Left colon (tissue), 2 donors: ENCODE measurements at places on chromosomes 3 and 15.

DNA sequence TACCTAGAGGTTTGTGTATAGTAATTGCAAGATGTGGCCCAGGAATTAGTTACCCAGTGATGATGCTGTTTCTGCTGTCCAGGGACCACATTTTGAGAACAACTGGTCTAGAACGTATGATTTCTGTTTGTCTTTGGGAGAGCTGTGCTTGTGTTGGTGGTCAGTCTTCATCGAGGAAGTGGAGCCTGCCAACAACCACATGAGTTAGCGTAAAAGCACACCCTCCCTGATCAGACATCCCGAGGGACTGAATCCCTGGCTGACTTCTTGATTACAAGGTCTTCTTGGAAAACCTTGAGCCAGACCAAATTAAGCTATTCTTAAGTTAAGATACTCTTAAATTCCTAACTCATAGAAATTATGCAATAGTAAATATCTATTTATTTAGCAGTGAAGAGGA is 81.7 kb upstream of the ZPLD1 start:
- DNase-seq = no peak

- DNase-seq = no peak
Measured at GRCh38 chr3:40230382-40230781, 79.1 kb upstream of the EIF1B start.

GRCh38 chr3:128449111-128449638 is 17.5 kb downstream of the DNAJB8 start:
- no peak for DNase-seq

DNA sequence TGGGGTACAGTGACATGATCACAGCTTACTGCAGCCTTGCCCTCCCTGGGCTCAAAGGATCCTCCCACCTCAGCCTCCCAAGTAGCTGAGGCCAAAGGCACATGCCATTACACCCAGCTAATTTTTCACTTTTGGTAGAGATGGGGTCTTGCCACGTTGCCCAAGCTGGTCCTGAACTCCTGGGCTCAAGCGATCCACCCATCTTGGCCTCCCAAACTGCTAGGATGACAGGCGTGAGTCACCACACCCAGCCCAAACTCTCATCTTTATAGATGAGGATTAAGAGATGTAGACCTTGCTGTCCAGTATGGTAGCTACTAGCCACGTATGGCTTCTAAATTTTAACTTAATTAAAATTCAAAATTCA is 4.4 kb upstream of the ABHD5 start:
- DNase-seq = no peak

GRCh38 chr15:71336671-71337070 is 221.4 kb downstream of the THSD4 start:
- no peak for DNase-seq

DNA sequence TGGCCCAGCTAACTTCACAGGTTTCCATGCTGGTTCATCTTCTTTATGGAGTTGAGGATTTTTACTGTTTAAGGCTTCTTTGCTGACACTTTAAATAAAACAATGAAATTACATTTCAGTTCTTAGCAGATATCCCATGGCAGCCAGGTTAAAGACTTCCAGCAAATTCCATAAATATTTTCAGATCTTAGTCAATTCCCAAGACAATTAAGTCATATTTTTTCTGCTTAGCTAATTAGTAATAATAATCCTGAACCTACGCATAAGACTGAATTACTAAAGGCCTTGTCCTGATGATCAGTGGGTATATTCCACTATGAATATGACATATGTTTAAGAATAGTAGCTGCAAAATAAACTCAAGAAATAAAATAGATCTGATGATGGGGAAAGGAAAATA is 83.3 kb downstream of the NR2E3 start:
- DNase-seq = no peak

DNA sequence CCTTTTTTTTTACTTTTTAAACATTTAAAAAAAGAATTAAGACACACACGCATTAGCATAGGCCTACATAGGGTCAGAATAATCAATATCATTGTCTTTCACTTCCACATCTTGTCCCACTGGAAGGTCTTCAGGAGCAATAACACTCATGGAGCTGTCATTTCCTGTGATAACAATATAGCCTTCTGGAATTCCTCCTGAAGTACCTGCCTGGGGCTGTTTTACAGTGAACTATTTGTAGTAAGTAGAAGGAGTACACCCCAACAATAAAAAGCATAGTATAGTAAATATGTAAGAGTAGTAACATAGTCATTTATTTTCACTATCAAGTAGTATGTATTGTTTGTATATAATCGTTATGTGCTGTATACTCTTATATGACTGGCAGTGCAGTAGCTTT is 19.5 kb upstream of the CLDN18 start:
- DNase-seq = no peak

DNA sequence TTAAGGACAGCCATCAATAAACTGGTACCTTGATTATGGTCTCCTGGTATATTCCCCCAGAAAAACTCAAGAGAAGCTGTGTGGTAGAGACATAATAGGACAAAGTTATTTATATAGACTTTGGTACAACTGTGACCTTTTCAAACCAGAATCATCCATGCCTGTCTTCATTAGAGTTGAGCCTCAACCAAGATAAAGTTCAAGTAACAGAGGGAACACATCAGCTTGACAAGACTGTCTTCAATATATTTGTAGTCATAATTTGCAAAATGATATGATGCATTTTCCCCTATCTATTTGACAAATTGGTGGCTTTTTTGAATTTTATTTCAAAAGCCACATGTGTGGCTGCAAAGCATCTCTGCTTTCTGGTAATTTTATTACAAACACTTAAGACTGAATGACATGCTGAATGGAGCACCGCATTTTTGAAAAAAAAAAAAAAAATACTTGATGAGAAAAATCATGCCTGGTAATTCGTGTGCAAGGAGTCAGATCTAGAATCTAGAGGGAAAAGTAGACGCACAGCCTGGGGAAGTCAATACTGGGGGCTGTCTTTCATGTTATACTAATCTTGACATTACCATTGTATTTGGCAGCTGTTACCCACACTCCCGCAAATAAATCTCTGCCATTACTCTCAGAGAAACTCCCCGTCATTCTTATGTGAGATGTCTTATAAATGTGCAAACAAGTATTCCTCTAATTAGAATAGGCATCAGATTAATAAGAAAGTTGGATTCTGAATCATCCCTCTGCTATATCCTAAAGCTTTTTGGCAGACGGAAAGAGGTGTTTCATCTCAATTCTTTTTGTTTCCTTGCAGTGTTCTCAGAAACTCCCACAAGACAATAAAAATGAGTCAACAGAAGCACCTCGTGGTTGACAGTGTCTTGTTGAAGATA is 554.8 kb upstream of the CBLB start:
- DNase-seq = no peak

DNA sequence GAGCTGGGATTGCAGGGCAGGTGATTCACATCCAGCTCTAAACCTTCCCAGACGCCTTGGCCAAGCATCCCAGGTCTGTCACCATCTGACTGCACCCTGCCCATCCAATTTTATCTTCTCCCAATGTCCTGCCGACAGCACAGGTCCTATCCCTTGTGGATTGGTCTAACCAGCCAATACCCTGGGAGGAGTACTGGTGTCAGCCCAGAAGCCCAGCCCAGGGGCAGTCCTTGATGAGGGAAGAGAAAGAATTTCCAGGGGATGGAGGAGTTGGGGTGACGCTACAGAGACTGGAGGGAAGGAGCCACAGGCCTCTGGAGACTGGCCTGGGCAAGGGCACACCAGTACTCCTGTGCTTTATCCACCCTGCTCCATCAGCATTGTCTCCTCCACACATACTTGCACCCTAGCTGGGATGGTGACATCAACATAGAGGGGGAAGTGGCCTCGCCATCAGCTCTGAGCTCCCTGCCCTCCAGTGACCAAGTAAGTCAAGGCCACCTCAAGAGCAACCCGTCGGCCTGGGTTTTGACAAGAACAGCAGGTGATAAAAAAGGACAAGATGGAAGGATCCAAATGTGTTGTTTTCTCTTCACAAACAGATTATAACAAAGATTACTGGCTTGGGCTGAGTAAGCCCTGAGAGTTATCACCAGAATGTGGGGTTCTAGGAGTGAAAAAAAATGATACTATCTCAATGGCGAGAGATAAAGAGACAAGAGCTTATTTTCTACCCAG is 114.6 kb downstream of the AQP9 start:
- DNase-seq = no peak

GRCh38 chr3:75631541-75631940 is 32.6 kb upstream of the FRG2C start:
- no peak for DNase-seq

DNA sequence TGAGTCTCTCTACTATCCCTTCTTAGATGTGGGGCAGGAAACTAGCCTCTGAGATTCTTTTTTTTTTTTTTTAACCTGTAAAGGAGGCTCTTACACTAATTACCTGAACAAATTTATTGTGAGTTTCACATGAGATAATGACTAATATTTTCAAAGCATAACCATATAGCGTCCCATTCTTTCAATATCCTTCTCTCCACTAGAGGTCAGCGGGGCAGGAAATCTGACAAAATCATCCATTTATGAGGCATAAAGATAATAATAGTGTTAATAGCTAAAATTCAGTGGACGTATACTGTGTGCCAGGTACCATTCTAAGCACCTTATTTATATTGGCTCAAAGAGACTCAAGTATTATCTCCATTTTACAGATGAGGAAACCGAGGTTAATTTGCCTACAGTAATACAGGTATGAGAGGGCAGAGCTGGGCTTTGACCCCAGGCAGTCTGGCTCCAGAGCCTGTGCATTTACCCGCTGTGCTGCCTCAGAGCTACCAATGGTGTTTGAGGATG is 16.3 kb upstream of the SMAD6 start:
- no peak for DNase-seq

GRCh38 chr15:61828008-61828407 is 232.2 kb downstream of the VPS13C start:
- no peak for DNase-seq

DNA sequence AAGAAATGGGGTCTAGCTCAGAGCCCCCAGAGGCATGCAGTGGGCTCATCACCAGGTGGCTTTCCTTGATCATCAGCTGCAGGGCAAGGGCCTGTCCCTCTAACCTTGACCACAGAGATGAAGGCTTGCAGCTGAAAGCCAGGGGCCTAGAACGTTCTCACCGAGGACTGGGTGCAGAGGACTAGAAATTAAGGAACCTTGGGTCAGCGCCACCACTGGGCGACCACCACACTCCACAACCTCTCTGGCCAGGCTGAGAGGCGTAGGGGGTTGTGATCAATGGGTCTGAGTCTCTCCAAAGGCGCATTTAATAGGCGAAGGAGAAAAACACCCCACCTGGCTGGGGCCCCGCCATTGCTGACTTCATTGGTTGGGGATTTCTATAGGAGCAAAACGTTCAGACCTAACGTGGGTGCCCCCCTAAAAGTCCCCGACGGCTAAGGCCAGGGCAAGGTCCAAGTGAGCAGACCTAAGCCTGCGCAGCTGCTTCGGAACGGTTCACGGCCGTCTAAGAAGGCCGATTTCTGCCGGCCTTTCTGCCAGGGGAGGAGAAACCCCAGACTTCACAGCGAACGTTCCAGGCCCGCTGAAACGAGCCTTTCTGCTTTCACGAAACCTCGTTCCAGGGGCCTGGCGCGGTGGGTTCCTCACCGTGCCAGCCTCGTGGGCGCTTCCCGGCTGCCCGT is 915 bp downstream of the BCL2L10 start:
- no peak for DNase-seq

GRCh38 chr3:125052624-125053303 is 3.0 kb downstream of the HEG1 start:
- DNase-seq = no peak

GRCh38 chr15:27873828-27874227 is 225.3 kb downstream of the OCA2 start:
- no peak for DNase-seq

- DNase-seq = peak; percentile 80
Measured at GRCh38 chr15:41495736-41496599, 2.3 kb downstream of the ITPKA start.

DNA sequence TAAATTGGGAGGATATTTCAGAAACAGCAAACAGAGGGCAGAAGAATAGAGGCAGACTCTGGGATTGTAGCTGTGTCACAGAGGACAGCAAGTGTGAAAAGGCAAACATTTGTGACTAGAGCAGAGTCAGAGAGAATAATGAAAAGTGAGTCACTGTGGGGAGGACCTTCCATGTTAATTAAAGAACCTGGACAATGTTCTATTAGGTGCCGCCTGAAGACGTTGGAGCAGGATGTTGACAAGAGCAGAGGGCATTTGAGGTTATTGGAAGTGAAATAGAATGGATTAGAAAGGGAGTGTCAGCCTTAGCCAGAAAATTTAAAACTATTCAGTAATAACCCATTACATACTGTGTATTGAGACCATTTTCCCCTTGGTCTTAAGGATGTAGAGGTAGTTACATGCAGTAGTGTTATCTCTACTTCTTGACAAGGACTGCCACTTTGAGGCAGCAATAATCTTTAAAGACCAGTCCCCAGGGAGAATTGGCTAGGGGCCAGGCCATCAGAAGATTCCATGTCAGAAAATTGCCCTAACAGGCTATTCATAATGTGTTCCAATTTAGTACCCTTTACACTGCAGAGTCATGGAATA is 5.8 kb downstream of the ACKR2 start:
- no peak for DNase-seq

- DNase-seq = no peak
Measured at GRCh38 chr15:64162478-64162868, 349 bp downstream of the PPIB start.

DNA sequence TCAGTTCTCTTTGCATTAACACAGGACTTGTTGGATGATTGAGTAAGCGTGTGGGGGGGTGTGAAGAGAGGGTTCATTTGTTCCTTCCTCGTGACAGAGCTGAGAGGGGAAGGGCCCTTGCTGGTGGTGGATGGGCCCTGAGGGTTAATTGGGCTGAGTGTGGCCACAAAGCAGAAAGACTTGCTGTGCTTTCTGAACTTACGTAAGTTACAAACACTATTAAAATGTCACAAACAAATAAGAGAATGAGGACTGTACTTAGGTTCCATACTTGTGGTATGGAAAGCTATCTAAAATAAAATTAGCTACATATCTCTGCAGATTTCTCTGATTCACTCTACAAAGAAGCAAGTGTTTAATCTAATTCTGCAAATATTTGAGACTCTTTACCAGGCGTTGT is 231.3 kb downstream of the LPP start:
- DNase-seq = no peak

DNA sequence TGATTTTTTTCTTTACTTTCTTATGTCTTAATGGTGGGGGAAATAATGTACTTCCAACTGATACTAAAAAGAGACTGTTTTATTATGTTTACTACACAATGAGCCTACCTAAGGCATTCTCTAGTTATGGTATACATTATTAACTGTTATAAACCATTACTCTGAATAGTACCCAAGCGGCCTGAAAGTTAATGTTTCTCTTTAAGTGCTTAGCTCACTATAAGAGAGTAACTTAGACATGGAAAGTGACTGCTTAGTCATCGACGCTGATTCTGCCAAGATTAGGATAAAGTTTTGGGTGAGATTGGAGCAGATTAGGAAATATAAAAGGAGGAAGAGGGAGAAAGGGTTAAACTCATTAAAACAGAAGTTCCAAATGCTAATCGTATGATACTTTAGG is 365.0 kb downstream of the NLGN1 start:
- DNase-seq = no peak

GRCh38 chr3:48402907-48403306 is 27.0 kb downstream of the PLXNB1 start:
- DNase-seq = no peak

GRCh38 chr3:98518816-98519215 is 3.9 kb downstream of the CLDND1 start:
- DNase-seq = no peak

GRCh38 chr3:143830786-143831185 is 17.5 kb downstream of the SLC9A9 start:
- no peak for DNase-seq
